Spleen (tissue), 13 donors: ENCODE measurements at places on chromosomes 11 and 22. TPM values are rescaled to one million over a fixed set of nuclear protein-coding genes. Genes with fewer than 3 reads are reported as not detected.

The OR51D1 gene
- total RNA-seq, result not detected

The JHY gene
- 4.1 TPM for total RNA-seq

The CFAP300 gene
- not detected for total RNA-seq

The C11orf21 gene
- total RNA-seq, result 18.1 TPM

The TMEM86A gene
- total RNA-seq, result 9.6 TPM

The SLC5A1 gene
- total RNA-seq, result 0.95 TPM

The F2 gene
- total RNA-seq, result not detected

DNA sequence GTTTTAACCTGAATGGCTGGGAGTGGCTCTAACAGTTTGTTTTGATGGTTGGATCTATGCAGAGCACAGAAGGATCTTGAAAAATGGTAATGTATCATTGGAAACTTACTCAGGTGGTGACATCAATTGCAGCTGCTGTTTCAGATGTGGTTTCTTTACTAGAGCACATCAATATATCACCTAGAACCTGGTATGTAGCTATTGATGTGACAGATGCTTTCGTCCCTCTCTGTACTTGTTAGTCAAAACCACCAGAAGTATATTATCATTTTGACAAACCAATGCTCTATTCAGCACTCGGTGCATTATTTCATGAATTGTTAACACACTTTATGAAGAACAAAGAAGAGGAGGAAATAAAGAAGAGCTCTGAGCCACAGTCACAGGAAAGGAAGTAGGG, 26.6 kb upstream of the SCN3B start:
- no peaks in the 10 kb centered on the region for H3K27me3 ChIP-seq
- H3K36me3 ChIP-seq, result no peaks in the 10 kb centered on the region
- H3K4me1 ChIP-seq, result no peaks in the 10 kb centered on the region
- no peak overlapping the region for H3K27ac ChIP-seq

GRCh38 chr11:100965346-100965745, 164.3 kb downstream of the PGR start:
- no peaks in the 10 kb centered on the region for H3K36me3 ChIP-seq
- H3K4me1 ChIP-seq, result no peaks in the 10 kb centered on the region
- H3K4me3 ChIP-seq, result no peak overlapping the region
- H3K27ac ChIP-seq, result no peak overlapping the region
- H3K27me3 ChIP-seq, result no peaks in the 10 kb centered on the region

- H3K4me3 ChIP-seq, result no peak overlapping the region
- no peaks in the 10 kb centered on the region for H3K36me3 ChIP-seq
- H3K27ac ChIP-seq, result no peak overlapping the region
- H3K4me1 ChIP-seq, result peaks cover 7% of the 10 kb centered on the region
- DNase-seq, result no peak
- peaks cover 7% of the 10 kb centered on the region for H3K27me3 ChIP-seq
Observed at GRCh38 chr22:50153756-50154140, 16.8 kb upstream of the PANX2 start.

DNA sequence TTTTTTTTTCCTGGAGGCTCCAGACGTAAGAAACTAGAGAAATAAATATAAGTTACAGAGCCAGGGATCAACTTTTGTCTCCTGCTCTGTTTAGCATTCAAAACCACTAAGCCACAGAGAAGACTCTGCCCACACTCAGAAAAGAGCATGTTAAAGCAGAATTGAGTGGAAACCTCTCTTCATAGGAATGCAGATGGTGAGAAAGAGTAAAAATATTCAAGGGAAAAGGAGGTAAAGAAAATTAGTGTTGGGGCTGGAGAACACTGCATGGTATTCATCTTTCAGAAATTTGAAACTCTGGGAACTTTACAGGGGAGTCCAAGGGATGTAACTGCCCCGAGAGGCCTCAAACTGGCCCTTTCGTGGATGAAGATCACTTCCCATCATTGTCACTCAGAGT, 65.1 kb downstream of the CLMP start:
- no peak for DNase-seq
- H3K4me3 ChIP-seq, result no peak overlapping the region
- H3K27me3 ChIP-seq, result no peaks in the 10 kb centered on the region
- H3K36me3 ChIP-seq, result no peaks in the 10 kb centered on the region
- H3K4me1 ChIP-seq, result no peaks in the 10 kb centered on the region

DNA sequence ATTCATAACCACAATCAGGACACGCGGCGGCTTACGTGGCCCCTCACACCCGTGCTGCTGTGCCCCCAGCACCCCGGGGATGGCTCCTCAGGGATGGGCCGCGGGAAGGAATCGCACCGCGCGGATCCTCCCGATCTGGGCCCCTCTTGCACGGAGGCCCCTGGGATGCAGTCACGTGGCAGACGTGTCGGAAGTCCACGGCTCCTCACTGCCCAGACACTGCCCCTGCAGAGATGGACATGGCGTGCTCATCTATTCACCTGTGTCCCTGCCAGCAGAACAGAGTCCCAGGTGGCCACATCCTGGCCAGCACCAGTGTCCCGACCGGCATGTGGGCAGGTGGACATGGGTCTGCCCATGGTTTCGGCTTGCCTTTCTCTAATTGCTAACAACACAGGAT, 12.8 kb downstream of the MOB2 start:
- no peaks in the 10 kb centered on the region for H3K27me3 ChIP-seq
- H3K27ac ChIP-seq, result no peak overlapping the region
- H3K4me1 ChIP-seq, result peaks cover 12% of the 10 kb centered on the region

GRCh38 chr22:20191000-20191515, 40.2 kb upstream of the CCDC188 start:
- H3K27ac ChIP-seq, result no peak overlapping the region
- H3K4me3 ChIP-seq, result no peak overlapping the region
- no peaks in the 10 kb centered on the region for H3K27me3 ChIP-seq

GRCh38 chr22:36397131-36398093, 9.6 kb upstream of the MYH9 start:
- H3K4me1 ChIP-seq, result peaks cover 14% of the 10 kb centered on the region
- H3K27me3 ChIP-seq, result no peaks in the 10 kb centered on the region
- H3K27ac ChIP-seq, result no peak overlapping the region
- H3K36me3 ChIP-seq, result no peaks in the 10 kb centered on the region
- no peak for DNase-seq

- H3K36me3 ChIP-seq, result peaks cover 9% of the 10 kb centered on the region
- DNase-seq, result peak; percentile 72
- peaks cover 58% of the 10 kb centered on the region for H3K4me1 ChIP-seq
- H3K27ac ChIP-seq, result peak overlapping the region; percentile 88
- peaks cover 4% of the 10 kb centered on the region for H3K27me3 ChIP-seq
Observed at GRCh38 chr11:10302359-10302743, 2.5 kb upstream of the ADM start.

DNA sequence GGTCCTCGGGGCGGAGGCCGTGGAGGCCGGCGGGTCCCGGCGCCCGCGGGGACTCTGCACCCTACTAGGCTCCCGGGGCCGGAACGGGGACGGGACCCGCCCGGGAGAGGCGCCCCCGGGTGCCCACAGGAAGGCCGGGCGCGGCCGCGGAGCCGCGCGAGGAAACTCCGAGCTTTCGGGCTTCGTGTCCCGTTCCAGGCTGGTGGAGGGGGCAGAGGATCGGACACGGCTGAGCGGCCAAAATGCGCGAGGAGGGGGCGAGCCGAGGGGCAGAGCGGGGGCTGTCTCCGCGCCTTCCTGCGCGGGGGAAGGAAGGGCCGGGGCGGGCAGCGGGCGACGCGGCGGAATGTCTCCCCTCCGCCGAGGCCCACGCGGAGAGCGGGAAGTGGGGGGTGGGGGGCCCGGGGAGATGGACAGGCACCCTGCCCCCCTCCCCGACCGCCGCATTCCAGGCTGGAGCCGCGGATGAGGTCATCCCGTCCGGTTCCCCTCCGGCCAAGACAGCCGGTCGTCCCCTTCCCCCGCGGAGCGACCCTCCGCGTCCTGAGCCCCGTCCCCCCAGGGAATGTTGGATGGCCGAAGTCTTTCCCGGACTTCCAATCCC, 430 bp downstream of the CDC42EP1 start:
- H3K4me1 ChIP-seq, result peaks cover 69% of the 10 kb centered on the region
- DNase-seq, result no peak
- no peaks in the 10 kb centered on the region for H3K36me3 ChIP-seq
- peak overlapping the region; percentile 39 for H3K4me3 ChIP-seq
- H3K27ac ChIP-seq, result peak overlapping the region; percentile 90
- H3K27me3 ChIP-seq, result peaks cover 18% of the 10 kb centered on the region

GRCh38 chr22:42763965-42764480, 43.4 kb upstream of the A4GALT start:
- no peak for DNase-seq
- H3K27me3 ChIP-seq, result peaks cover 3% of the 10 kb centered on the region
- no peaks in the 10 kb centered on the region for H3K4me1 ChIP-seq
- H3K4me3 ChIP-seq, result no peak overlapping the region
- no peaks in the 10 kb centered on the region for H3K36me3 ChIP-seq

GRCh38 chr11:128573638-128574037, 13.7 kb downstream of the ETS1 start:
- no peaks in the 10 kb centered on the region for H3K27me3 ChIP-seq
- peak overlapping the region; percentile 79 for H3K27ac ChIP-seq

GRCh38 chr11:64083398-64084080, 47.8 kb downstream of the FLRT1 start:
- no peaks in the 10 kb centered on the region for H3K27me3 ChIP-seq
- no peaks in the 10 kb centered on the region for H3K4me1 ChIP-seq

DNA sequence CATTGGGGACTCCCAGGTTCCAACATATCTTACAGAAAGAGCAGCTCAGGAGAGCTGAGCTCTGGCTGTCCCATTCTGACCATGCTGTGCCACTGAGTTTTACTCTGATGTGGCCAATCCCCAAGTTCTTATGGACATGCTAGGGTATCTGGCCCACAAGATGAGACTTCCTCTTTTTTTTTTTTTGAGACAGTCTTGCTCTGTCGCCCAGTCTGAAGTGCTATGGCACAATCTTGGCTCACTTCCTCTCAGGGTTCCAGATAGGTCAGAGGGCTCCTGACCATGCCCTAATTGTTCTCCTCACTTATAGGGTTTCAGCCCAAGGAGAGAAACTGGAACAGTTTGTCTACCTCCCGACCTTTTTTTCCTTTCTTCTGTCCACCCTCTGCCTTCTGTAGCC, 152.3 kb upstream of the CCDC90B start:
- no peaks in the 10 kb centered on the region for H3K36me3 ChIP-seq
- H3K4me1 ChIP-seq, result no peaks in the 10 kb centered on the region
- no peak overlapping the region for H3K27ac ChIP-seq
- H3K4me3 ChIP-seq, result no peak overlapping the region
- no peaks in the 10 kb centered on the region for H3K27me3 ChIP-seq

GRCh38 chr22:19869497-19870152, 15.0 kb upstream of the GNB1L start:
- H3K4me1 ChIP-seq, result no peaks in the 10 kb centered on the region
- H3K4me3 ChIP-seq, result no peak overlapping the region
- no peak overlapping the region for H3K27ac ChIP-seq
- no peaks in the 10 kb centered on the region for H3K27me3 ChIP-seq
- peak; percentile 73 for DNase-seq

DNA sequence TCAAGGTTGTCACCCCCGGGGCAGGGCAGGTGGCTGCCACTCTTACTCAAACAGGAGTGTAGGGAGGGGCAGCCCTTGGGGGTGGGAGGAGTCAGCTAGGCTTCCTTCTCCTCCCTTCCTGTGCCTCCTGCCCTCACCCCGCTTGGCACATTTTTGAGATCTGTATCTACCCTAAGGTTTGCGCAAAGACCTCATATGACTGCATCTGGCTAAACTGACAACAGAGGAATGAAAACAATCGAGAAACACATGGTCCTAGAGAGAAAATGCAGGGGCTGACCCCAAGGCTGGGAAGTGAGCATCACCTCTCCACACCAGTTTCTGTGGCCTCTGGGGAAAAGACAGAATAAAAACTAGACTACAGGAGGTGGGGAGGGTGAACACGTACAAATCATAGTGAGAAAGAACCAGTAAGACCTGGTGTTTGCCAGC, 28.1 kb downstream of the IGSF9B start:
- no peak overlapping the region for H3K4me3 ChIP-seq
- no peak for DNase-seq
- no peak overlapping the region for H3K27ac ChIP-seq
- H3K27me3 ChIP-seq, result no peaks in the 10 kb centered on the region

- DNase-seq, result peak; percentile 93
- H3K27me3 ChIP-seq, result no peaks in the 10 kb centered on the region
- peaks cover 20% of the 10 kb centered on the region for H3K36me3 ChIP-seq
- no peaks in the 10 kb centered on the region for H3K4me1 ChIP-seq
Observed at GRCh38 chr22:19970479-19971275, 29.1 kb upstream of the TXNRD2 start.

DNA sequence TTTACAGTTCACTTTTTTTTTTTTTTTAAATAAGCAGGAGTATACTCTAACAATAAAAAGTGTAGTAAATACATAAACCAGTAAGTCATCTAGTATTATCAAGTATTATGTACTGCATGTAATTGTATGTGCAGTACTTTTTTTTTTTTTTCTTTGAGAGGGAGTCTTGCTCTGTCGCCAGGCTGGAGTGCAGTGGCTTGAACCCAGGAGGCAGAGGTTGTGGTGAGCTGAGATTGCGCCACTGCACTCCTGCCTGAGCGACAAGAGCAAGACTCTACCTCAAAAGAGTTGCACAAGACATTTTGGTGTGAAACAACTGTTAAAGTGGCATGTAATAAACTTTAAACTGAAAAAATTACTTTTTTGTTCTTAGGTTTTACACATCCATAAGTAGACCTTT, 16.7 kb downstream of the BCL2L13 start:
- H3K36me3 ChIP-seq, result no peaks in the 10 kb centered on the region
- H3K4me1 ChIP-seq, result peaks cover 16% of the 10 kb centered on the region
- H3K27me3 ChIP-seq, result no peaks in the 10 kb centered on the region
- no peak overlapping the region for H3K4me3 ChIP-seq
- peak overlapping the region; percentile 8 for H3K27ac ChIP-seq

DNA sequence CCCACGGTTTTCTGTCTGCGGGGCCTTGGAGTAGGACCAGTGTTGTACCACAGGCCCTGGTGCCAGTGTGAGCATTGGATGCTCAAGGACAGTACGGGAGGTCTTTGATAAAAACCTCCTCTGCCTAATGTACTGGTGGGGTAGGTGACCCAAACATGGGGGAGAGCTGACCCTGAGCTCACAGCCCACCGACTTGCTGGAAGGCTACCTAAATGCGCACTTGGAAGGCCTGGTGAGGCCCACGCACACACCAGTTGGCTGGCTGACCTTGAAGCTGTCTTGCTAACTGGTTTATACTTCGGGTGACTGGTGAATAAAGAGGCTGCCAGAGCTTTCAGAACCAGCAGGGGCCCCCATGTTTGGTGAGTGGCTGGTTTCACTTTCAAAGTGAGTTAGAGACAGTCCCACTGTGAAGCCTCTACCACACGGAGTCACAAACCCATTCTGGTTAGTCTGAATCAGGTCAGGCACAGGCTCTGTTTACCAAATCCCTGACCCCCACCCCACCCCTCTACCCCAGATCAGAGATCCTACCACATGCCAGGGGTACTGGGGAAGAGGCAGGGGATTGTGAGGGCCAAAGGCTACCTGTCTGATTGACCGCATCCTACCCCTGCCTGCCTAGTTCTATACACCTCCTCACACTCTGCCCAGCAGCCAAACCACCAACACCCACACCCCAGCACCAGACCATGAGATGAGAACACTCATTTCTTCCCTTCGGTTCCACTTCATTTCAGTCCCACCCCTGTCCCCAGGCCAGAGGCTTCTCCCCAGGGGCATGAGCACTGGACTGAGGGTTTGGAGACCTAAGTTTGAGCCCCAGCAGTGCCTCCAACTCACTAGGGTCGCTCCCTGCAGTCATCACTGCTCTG, 12.7 kb upstream of the IL2RB start:
- DNase-seq, result peak; percentile 82
- H3K27ac ChIP-seq, result peak overlapping the region; percentile 87
- H3K36me3 ChIP-seq, result no peaks in the 10 kb centered on the region
- H3K4me1 ChIP-seq, result peaks cover 13% of the 10 kb centered on the region
- no peaks in the 10 kb centered on the region for H3K27me3 ChIP-seq
